Renal cortex interstitium (tissue), 15 donors: ENCODE measurements at places on chromosomes 16 and 17. TPM values are rescaled to one million over a fixed set of nuclear protein-coding genes. Genes with fewer than 3 reads are reported as not detected.

DNA sequence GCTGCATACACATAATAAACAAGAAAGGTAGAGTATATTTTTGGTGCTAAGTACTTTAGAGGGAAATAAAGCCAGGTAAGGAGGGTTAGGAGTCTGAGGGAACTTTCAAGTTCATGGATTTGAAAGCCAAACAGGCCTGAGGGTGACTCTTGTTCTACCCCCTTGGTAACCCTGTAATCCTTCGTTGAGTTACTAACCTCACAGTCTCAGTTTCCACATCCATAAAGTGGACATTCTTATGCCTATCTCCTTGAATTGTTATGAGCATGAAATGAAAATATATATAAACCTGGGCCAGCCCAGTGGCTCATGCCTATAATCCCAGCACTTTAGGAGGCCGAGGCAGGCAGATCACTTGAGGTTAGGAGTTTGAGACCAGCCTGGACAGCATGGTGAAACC lies 22.4 kb downstream of the PECAM1 start:
- no peak for DNase-seq

- DNase-seq: no peak
Observed at GRCh38 chr17:62925267-62925836, 40.7 kb upstream of the TANC2 start.

The TNFRSF13B gene
- not detected for polyA plus RNA-seq

- DNase-seq: no peak
Observed at GRCh38 chr17:83181991-83182619, 102.7 kb downstream of the METRNL start.

DNA sequence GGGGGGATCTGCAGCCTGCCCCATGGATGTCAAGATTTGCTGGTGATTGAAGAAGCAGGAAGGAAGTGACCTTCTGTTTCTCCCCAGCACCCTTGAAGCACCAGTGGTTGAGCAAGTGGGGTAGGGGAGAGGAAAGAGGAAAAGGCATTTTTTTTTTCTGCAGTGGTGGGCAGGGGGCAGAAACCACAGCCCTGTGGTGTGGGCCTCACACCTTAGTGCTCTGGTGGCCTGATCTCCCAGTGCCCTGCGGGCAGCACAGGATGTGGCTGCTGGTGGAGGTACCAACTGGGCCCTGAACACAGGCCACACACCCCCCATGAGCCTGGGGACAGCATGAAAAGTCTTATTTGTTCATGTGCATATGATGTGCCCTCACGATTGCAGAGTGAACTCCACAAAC lies 7.1 kb downstream of the ITGAD start:
- DNase-seq: no peak

DNA sequence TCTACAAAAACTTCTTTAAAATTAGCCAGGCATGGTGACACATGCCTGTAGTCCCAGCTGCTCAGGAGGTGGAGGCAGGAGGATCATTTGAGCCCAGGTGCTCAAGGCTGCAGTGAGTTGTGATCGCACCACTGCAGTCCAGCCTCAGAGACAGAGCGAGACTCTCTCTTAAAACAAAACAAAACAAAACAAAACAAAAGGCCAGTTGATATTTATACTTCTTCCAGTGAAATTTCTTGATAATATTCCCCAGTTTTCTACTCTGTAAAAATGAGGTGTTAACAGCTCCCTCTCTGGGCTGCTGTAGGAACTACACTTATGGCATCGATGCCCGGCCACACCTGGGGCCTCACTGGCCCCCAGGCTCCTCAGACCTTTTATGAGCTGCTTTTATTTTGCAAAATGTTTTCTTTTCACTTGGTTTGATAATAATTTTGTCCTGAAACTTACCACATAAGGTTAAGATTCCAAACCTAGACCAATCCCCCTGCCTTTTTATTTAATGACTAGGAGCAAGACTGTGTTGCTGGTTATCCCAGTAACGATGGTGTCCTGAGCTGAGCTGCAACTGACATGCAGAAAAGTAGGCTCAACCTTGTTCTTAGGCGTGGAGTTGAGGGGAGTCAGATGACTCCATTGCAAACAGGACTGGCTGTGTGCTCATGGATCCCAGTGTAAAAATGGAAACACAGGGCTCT lies 17.6 kb downstream of the MAPK8IP3 start:
- no peak for DNase-seq

The MYOCD gene
- 5.4 TPM for polyA plus RNA-seq

The KRTAP17-1 gene
- polyA plus RNA-seq: not detected

DNA sequence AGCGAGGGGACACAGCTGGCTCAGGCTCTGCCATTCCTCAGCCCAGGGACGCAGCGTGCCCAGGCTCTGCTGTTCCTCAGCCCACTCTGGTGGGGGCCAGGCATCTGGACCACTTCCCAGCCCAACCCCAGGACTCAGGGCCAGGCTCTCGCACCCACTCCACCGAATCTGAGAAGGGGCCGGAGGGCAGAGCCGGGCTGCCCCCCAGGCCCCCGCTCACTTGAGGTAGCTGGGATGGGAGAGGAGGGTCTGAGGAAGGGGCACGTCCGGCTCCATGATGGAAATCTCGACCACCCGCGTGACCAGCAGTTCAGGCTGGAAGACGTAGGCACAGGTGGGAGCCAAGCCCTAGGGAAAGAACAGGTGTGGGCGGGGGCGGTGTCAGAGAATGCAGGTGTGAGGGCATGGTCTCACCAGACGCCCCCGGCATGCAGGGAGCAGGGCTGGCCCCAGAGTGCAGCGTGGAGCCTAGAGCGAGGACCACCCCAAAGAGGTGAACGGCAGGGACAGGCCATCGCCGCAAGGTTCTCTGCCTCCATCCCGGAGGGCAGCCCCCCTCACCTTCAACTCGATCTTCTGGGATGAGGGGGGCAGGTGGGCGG lies 4.9 kb downstream of the PGAP6 start:
- no peak for DNase-seq

The CDH1 gene
- polyA plus RNA-seq: 114 TPM

- peak; percentile 20 for DNase-seq
Observed at GRCh38 chr17:30599428-30600059, 122.3 kb downstream of the GOSR1 start.

DNA sequence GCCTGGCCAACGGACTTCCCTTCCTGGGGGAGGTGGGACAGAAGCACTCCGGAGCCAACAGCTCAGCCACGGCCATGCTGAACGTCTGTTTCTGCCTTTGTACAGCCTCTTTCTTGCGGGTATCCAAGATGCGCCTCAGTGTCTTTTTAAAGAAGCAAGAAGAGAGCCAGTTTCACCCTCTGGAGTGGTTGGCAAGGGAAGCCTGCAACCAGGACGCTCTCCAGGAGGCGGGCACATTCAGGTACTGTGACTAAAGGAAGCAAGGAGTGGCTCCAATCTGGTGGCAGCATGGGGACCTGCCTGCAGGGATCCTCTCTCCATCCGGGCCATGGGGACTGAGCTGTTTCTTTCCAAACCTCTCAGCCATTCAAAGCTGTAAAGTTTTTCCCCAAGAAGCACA lies 60.6 kb upstream of the ENDOV start:
- DNase-seq: no peak

GRCh38 chr16:68490829-68491575 lies 42.7 kb upstream of the SMPD3 start:
- DNase-seq: no peak

- no peak for DNase-seq
Observed at GRCh38 chr17:28685366-28685765, 23.4 kb downstream of the SUPT6H start.

The ZG16B gene
- polyA plus RNA-seq: 0.70 TPM

DNA sequence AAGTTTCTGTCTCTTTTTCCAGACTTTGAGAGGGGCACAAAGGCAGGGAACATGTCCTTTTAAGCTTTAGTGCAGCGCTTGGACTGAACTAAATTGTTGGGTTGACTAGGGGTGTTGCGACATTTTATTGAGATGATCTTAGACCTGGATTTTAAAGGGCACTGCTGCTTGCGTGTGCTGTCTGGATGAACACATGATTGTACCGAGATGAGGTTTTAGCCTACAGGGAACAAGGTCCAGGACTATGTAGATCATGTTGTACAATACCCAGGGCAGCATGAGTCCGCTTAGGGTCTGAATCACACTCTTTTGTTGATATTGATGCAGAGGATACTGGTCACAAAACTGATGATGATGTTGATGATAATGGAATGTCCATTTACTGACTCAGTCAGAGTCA lies 5.2 kb upstream of the RGS9 start:
- no peak for DNase-seq

- DNase-seq: peak; percentile 61
Observed at GRCh38 chr16:48384520-48385252, 527 bp downstream of the SIAH1 start.

DNA sequence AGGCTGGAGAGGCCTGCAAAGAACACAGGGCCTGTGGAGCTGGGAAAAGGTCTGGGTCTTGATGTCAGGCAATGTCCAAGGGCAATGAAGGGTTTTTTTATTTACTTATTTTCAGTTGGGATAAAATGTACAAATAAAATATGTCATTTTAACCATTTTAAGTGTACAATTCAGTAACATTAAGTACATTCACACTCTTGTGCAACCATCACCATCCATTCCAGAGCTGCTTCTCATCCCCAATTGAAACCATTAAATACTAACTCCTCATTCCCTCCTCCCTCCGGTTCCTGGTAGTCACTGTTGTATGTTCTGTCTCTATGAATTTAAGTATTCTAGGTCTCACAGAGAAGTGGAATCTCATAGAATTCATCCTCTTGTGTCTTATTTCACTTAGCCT lies 444.7 kb downstream of the HS3ST3B1 start:
- no peak for DNase-seq

- DNase-seq: no peak
Observed at GRCh38 chr17:58271216-58271931, 9.4 kb downstream of the MPO start.

DNA sequence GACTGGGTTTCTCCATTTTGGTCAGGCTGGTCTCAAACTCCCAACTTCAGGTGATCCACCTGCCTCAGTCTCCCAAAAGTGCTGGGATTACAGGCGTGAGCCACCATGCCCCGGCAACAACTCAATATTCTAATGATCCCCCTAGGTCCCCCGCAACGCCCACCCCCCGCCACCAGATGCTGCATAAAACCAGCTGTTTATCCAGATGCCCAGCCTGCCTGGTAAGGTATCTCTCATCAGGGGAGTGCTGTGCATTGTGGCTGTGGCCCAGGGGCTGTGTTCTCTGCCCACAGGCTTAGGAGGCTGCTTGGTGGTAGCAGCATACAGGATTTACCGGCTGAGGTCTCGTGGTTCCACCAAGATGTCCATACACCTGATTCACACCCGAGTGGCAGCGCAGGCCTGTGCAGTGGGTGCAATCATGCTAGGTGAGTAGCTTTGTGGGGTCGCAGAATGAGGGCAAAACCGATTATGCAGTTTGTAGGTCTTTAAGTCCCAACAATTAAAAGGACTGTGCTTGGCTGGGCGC lies 1.3 kb downstream of the HIGD1B start:
- DNase-seq: no peak

The NPW gene
- 12.4 TPM for polyA plus RNA-seq

DNA sequence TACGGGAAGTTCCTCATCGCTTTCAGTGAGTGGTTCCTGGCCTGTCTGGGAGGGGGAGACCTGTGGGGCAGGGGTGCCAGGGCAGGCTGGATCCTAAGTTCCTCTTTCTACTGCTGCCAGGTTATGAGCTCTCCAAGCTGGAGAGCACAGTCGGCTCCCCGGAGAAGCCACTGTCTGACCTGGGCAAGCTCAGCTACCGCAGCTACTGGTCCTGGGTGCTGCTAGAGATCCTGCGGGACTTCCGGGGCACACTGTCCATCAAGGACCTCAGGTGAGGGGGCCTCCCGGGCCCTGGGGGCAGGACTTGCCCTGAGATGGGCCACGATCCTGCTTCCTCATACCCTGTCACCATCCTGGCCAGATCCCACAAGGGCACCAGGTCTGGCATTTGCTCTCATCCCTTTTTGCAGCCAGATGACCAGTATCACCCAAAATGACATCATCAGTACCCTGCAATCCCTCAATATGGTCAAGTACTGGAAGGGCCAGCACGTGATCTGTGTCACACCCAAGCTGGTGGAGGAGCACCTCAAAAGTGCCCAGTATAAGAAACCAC lies 5.1 kb downstream of the PRSS8 start:
- DNase-seq: no peak

DNA sequence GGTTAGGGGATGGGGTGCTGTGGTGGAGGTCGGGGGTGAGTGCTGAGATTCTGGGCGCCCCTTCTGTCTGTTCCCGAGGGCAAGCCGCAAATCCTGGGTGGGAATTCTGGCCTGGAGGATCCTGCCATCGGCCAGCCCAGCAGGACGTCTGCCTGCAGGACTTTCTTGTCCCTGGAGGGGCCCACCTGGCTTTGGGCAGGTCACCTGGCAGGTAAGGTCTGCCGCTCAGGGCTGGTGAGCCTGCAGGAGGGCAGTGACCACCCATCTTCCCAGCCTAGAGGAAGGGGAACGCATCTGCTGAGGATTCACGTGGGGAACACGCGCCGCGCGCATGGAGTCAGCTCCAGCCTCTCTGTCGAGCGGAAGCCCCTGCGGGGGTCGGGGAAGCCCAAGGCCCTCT lies 5.4 kb downstream of the RNF222 start:
- no peak for DNase-seq

- no peak for DNase-seq
Observed at GRCh38 chr17:80499560-80499959, 23.2 kb upstream of the NPTX1 start.

The SYCE1L gene
- 7.1 TPM for polyA plus RNA-seq

GRCh38 chr16:3086596-3087242 lies 12.4 kb downstream of the ZSCAN10 start:
- DNase-seq: no peak

GRCh38 chr17:60817192-60817591 lies 139.5 kb downstream of the BCAS3 start:
- DNase-seq: no peak

DNA sequence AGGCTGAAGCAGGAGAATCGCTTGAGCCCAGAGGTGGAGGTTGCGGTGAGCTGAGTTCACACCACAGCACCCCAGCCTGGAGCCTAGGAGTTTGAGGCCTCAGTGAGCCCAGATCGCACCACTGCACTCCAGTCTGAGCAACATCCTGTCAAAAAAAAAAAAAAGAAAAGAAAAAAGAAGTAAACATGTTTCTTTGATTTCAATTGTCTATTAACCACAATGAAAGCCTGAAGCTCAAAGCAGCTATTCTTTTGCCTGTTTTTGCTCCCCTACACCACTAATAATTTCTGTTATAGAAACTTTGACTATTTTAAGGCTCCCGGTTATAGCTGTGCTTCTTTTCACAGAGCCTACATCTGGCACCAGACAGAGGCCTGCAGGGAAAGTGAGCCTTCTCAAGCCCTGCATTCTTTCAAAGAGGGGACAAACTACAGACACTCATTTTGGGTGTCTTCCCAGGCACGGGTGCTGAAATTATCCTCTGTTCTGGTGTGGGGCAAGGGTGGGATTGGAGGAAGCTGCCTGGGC lies 14.2 kb upstream of the SLC52A1 start:
- no peak for DNase-seq

DNA sequence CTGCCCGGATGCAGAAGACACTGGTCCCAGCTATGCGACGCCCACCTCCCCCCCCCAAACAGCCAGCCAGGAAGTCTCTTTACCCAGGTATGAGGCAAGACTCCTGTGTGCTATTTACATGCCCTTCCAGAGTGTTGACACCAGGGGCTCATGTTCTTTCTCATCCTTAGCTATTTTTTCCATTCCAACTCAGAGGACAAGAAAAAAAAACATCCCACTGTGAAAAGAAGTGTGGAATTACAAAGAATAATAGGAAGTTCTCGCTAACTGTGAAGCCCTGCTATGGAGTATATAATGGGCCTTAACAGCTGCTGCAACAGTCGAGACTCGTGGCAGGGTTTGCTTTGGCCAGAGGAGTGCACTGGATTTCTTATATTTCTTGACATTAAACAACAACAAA lies 584.9 kb downstream of the CDH13 start:
- no peak for DNase-seq

GRCh38 chr16:74771656-74772315 lies 2.8 kb downstream of the FA2H start:
- DNase-seq: no peak

- DNase-seq: peak; percentile 20
Observed at GRCh38 chr17:12789481-12790248, at the start of gene ARHGAP44. ARHGAP44 (plus strand) TSS chr17:12789498; CDS start chr17:12789839, 341 bp downstream.
